ENCODE measurements at places on chromosomes 2 and 18. TPM values are rescaled to one million over a fixed set of nuclear protein-coding genes. Genes with fewer than 3 reads are reported as not detected.

Gene UGT1A8
- total RNA-seq = not detected

Gene MBD1
- total RNA-seq = 43.5 TPM

Gene CLEC4F
- not detected for total RNA-seq

Gene NT5DC4
- total RNA-seq = not detected

DNA sequence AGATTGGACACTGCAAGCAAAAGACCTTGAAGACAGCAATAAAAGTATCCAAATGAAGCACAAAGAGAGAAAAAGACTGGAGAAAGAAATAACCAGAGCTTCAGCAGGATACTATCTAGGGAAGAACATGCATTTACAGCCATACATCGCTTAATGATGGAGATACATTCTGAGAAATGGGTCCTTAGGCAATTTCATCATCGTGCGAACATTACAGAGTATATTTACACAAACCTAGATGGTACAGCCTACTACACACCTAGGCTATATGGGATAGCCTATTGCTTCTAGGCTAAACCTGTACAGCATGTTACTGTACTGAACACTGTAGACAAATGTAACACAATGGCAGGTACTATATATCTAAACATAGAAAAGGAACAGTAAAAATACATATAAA is 11.9 kb downstream of the OLA1 start:
- no peak overlapping the region for H3K4me3 ChIP-seq
- no peak overlapping the region for H3K27ac ChIP-seq
- no peak for DNase-seq
- H3K36me3 ChIP-seq = no peaks in the 10 kb centered on the region
- H3K4me1 ChIP-seq = peaks cover 12% of the 10 kb centered on the region
- H3K27me3 ChIP-seq = no peaks in the 10 kb centered on the region

- H3K4me3 ChIP-seq = no peak overlapping the region
- H3K36me3 ChIP-seq = no peaks in the 10 kb centered on the region
- peaks cover 6% of the 10 kb centered on the region for H3K4me1 ChIP-seq
- H3K27ac ChIP-seq = no peak overlapping the region
These were observed 12.7 kb upstream of the ADCY3 start for GRCh38 chr2:24932715-24933114.

DNA sequence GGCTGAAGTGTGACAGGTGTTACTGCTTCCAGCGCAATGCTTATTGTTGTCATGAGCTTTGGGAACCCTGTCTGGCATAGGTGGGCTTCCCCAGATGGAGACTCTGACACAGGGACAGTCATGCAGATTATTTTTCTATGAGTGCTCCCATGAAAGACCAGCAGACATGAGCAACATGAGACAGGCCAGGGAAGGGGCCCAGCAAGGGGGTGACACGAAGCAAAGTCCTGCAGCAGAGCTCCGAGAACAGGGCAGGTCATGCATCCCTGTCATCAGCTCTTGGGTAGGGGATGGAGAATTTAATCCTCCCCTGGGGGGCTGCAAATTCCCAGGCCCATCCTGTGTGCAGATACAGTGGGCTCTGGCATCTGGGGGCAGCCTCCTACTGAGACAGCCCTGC is 77.4 kb downstream of the CTAGE1 start:
- no peak overlapping the region for H3K4me3 ChIP-seq
- H3K27me3 ChIP-seq = peaks cover 17% of the 10 kb centered on the region
- no peaks in the 10 kb centered on the region for H3K36me3 ChIP-seq

- H3K36me3 ChIP-seq = no peaks in the 10 kb centered on the region
- no peaks in the 10 kb centered on the region for H3K27me3 ChIP-seq
- no peak overlapping the region for H3K27ac ChIP-seq
These were observed 225.7 kb upstream of the FANCL start for GRCh38 chr2:58466804-58467203.

GRCh38 chr2:122009561-122009960 is 254.1 kb downstream of the TSN start:
- H3K4me1 ChIP-seq = no peaks in the 10 kb centered on the region
- H3K4me3 ChIP-seq = no peak overlapping the region
- no peak for DNase-seq
- no peaks in the 10 kb centered on the region for H3K36me3 ChIP-seq

DNA sequence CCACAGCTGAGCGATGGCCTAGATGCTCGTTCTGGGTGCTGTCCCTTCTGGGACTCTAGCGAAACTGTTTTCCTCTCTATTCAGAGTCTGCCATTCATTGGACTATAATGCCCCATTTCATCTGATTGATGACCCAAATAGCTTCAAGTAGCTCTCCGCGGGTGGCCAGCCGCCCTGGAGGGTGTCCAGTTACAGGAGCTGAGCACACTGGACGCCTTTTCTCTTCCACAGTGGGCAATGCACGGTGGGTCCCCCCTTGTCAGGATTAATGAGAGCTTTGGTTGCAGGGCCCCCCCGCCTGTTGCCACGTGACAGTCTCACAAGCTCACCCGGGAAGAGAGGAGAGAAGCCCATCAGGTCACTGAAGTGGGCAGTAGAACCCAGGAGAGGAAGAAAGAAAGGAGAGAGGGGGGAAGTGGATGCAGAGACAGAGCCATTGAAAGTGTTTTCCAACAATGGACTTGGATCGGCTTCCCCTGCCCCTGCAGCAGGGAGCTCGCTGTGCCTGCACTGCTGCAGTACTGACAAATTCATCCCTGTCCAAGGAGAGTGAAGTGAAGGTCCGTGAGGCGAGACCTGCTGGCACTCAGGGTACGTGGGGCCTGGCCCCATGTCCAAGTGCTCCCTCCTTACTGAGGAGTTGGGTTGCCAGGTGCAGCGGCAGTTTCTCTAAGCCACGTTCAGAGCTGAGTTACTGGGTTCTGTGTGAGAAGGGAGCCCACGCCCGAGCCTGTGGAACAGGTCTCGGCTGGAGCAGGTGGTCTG is 44.8 kb downstream of the DIPK1C start:
- H3K4me1 ChIP-seq = no peaks in the 10 kb centered on the region
- H3K4me3 ChIP-seq = no peak overlapping the region
- no peaks in the 10 kb centered on the region for H3K27me3 ChIP-seq
- DNase-seq = peak; percentile 26
